ENCODE measurements at places on chromosomes 11 and 22. TPM values are rescaled to one million over a fixed set of nuclear protein-coding genes. Genes with fewer than 3 reads are reported as not detected.

The VPREB3 gene
- not detected for total RNA-seq

The FAM180B gene
- total RNA-seq, result not detected

The TXNRD2 gene
- 8.4 TPM for total RNA-seq

The CHRM1 gene
- total RNA-seq, result 4.9 TPM

The UQCC3 gene
- total RNA-seq, result 9.1 TPM

Measured in suprapubic skin (tissue), 4 donors.